ENCODE measurements at places on chromosomes 12 and 14.

GRCh38 chr12:75289753-75290152 lies 40.4 kb downstream of the CAPS2 start:
- DNase-seq: peak; percentile 2

DNA sequence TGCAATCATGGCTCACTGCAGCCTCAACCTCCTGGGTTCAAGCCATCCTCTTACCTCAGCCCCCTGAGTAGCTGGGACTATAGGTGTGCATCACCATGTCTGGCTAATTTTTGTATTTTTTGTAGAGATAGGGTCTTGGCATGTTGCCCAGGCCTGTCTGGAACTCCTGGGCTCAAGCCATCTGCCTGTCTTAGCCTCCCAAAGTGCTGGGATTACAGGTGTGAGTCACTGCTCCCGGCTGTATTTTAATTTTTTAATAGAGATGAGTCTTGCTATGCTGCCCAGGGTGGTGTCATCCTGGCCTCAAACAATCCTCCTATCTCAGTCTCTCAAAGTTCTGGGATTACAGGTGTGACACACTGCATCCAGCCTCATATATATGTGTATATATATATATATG lies 31.7 kb upstream of the GPRC5A start:
- DNase-seq: no peak

GRCh38 chr12:56571121-56571520 lies 49.5 kb downstream of the RBMS2 start:
- peak; percentile 85 for DNase-seq

GRCh38 chr12:96194576-96194889 lies 358 bp downstream of the ELK3 start:
- DNase-seq: no peak

- peak; percentile 86 for DNase-seq
These were observed 15.6 kb upstream of the CALM1 start for GRCh38 chr14:90381011-90381786.

GRCh38 chr14:103597623-103598377 lies 31.2 kb upstream of the KLC1 start:
- peak; percentile 65 for DNase-seq

DNA sequence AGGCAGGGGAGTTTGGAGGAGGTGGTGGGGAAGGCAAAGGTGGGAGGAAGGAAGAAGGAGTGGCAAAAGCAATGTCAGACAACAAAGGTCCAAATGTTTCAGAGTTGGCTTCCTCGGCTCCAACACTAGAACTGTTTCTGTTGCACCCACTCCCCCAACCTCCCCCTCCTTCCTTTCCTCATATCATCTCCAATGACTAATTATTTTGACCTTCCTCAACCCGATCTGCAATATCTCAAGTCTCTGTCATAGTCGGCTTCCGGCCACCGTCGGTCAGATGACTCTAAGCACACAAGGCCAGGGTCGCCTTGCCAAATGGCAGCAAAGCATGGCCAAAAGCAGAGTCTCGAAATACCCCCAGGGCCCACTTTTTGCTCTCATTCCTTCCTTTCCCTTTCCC lies 637.0 kb upstream of the TBX3 start:
- no peak for DNase-seq

DNA sequence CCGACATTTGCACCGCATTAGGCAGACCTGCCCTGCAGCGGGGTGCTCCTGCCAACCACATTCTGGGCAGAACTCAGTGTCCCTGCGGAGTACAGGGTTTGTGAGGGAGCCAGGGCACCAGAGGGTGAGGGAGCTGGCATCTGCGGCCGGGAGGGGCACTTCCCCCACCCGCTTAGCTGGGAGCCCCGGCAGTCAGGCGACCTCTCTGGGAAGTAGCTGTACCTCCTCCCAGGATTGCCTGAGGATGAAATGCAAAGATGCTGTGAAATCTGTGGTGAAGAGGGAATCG lies 58.6 kb downstream of the ANKRD9 start:
- DNase-seq: no peak

DNA sequence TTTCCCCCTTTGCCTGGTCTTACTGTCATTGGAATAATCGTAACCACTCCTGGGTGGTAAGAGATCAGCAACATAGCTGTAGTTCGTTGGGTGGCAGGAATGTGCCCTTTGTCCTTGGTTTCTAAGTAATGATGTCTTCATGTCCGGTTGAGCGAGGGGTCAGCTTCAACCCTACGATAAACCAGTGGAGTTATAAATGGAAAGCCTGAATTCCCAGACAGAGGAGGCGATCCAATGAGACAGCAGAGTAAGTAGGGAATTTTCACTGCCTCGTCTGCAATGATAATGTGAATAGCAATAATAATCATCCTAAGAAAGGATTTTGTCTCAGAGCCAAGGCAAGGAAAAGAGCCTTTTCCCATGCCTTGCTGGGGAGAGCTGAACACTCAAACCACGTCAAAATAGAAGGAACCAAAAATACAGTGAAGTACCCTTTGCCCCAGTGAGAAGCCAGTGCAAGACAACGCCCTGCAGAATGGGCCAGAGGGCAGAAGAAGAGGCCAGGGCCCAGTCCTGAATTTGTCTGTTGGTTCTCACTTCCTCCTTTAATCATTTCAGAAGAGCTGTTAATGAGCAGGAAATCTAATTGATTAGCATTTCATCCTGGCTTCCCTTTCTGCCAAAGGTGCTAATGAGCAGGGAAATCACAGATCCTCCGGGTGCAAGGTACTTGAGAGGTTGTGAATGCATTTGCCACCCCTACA lies 330.7 kb downstream of the CACNA1C start:
- DNase-seq: no peak

DNA sequence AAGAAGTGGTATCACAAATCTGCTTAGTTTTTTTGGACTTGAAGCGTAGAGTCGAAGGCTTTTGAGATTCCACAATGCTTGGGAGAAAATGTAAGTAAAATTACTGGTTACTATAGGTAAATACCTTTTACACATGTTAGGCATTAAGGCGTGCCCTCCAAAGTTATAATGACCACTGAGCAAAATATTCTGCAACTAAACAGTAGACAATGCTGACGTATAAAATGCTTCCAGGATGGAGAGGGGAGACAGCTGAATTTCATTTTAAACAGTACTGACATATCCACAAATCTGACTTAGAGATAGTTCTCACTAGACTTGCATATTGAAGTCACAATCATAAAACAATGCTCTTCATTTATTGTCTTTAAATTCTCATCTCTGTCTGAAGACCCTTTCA lies 144.5 kb upstream of the DCN start:
- DNase-seq: peak; percentile 55
